ENCODE measurements at places on chromosomes 2 and 18.

DNA sequence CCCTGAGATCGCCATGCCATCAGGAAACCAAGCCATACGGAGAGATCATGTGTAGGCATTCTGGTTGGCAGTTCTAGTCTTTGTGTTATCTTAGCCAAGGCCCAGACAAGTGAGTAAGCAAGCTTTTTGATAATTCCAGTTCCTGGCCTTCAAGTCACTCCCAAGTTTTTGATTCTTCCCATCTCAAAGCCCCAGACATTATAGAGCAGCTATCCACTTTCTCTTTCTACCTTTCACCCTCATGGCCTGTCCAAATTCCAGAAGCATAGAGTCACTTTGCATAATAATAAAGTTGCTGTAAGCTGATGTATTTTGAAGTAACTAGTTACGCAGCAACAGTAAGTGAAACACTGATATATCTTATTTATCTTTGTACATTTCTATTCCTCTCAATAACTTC is 26.8 kb upstream of the IL1RL1 start:
- no peak for DNase-seq

GRCh38 chr2:197324801-197325200 is 14.2 kb upstream of the ANKRD44 start:
- DNase-seq: no peak

DNA sequence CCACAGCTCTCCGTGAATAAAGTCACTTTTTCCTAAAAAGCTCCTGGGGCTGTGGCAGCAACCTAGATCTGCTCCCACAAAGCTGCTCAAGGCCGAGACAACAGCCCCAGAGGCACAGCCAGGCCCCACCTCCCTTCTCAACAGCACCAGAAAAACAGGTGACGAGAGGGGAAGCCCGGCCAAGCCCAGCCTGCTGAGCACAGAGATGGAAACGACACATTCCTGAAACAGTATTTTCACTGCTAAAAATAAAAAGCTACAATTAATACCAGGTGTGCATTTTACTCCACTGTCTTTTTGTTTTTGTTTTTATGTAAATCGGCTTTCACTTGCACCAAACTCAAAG is 199.3 kb downstream of the HDAC4 start:
- DNase-seq: no peak

DNA sequence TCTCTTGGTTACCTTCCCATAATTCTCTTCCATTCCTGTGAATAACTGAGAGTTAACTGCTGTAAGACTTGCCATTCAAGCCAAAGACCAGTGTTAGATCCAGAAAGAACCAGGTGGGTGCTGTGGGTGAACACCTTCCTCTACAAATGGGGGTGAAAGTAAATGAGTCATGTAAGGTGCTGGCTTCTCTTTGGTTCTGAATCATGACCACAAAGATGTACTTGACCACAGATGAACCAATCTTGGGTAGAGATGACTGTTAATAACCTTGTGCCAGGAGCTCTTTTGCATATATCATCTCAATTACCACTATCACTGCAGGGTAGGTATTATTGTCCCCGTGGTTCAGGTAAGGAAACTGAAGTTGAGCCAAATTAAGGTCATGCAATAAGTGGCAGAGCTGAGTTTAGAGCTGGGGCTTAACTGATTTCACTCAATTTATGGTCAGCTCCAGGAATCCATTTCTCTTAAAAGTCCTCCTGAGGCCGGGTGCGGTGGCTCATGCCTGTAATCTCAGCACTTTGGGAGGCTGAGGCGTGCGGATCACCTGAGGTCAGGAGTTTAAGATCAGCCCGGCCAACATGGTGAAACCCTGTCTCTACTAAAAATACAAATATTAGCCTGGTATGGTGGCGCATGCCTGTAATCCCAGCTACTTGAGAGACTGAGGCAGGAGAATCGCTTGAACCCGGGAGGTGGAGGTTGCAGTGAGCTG is 244.9 kb upstream of the CXCR4 start:
- no peak for DNase-seq

- DNase-seq: no peak
These were observed 2.8 kb downstream of the SH3BP4 start for GRCh38 chr2:234954551-234954992.

DNA sequence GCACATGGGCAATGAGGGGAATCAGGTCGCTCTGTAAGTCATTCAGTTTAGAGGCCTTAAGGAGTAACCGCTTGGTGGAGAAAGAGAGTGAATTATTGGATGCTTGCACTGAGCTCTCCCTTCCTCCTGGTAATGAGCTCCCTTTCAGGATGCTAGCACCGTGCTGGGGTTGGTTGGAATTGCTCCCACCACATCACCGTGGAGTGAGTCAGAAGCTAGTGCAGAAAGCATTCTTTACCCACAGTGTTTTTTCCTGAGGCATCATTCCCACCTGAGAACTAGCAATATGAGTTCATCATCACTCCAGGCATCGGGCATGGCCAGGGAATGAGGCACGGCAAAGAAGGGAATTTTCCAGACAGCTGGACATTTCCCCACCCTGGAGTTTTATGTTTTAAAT is 57.6 kb downstream of the ITGB6 start:
- DNase-seq: no peak

DNA sequence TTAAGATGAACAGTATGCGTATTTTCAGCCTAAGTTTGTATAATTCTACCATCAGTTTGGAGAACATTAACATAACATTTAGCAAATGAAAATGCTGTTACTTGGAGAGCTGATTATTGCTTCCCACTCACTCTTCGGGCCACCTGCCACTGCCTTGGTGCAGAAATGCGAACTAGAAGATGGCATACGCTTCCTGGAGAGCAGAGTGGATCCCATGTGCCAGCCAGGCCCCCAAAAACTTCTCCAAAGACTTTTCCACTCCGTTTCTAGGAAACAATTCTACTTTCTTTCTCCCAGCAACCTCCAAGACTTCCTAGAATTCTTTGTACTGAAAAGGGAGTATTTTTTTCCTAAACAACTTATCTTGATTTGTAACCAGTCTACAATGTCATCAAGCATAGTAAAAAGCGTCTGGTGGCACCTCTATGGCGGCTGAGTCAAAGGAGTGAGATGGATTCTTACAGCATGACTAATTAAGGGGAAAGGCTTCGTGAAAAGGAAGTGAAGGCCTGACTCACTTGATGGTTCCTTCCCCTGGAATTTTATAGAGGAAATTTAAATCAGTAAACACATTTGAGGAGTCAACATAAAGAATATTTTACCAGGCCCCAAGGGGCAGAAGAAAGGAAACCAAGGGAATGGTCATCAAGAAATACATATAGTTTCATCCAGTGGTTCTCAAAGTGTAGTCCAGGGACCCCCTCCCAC is 36.6 kb downstream of the FEZ2 start:
- DNase-seq: no peak

DNA sequence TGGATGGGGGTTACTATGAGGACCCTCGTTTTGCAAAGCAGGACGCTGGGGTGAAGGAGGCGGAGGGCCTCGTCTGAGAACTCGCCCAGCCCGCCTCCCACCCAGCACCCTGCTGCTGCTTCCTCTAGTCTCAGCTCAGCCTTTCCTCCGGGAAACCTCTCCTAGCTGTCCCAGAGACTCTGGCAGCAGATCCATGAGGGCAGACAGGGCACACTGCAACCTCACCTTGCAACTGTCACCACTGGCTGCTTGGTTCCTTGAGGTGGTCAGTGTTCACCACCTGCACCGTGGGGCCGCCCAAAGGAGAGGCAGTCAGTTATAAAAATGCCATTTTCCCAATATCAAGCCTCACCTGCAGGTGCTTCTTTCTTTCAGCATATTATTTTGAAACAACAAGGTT is 45.6 kb downstream of the PARD6G start:
- no peak for DNase-seq

- no peak for DNase-seq
These were observed 12.4 kb downstream of the RALB start for GRCh38 chr2:120265006-120265405.

DNA sequence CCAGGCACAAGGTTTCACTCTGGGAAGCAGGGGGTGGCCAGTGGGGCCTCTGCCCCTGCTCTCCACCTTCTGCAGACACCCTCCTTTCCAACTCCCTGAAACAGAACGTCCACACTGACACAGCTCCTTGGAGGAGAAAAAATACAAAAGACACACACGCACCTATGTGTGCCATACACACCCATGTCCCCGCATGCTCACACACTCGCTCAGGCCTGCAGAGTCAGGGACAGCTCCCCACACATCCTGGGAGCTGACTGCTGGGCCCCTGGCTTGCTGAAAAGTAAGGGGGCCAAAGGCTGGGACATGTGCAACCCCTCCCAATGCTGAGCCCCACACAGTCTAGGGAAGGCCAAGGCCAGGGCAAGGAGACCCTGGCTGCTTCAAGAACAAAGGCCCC is 200.5 kb downstream of the TNS1 start:
- DNase-seq: no peak

GRCh38 chr18:42045346-42045745 is 90.3 kb downstream of the PIK3C3 start:
- no peak for DNase-seq

- no peak for DNase-seq
These were observed 52.1 kb downstream of the MTCL1 start for GRCh38 chr18:8757396-8757997.

DNA sequence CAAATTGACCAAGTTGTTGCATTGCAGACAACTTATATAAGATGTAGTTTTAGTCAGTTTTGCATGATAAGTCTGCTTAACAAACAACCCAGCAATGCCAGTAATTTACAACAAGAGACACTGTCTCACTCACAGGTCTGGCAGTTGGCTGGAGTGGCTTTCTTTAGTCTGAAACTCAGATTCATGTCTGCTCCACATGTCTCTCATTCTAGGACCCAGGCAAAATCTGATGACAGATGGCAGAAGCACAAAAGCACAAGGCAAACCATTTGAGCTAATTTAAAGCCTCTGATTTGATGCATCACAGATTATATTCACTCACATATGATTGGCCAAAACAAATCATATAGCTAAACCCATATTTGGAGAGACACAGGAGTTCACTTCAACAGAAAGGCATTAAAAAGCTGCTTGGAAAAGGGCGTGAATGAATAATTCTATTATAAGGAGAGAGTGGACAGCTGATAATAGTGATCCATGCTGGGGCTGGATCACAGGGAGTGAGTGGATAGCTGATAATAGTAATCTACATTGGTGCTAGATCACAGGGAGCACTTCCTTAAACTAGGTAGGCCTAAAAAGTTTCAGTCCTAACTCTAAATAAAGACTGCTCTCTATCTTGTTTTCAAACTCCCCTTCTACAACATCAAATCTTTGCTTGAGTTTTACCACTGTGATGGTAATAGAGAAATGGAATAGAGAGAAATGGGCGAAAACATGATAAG is 593.2 kb upstream of the ZNF804A start:
- DNase-seq: no peak

DNA sequence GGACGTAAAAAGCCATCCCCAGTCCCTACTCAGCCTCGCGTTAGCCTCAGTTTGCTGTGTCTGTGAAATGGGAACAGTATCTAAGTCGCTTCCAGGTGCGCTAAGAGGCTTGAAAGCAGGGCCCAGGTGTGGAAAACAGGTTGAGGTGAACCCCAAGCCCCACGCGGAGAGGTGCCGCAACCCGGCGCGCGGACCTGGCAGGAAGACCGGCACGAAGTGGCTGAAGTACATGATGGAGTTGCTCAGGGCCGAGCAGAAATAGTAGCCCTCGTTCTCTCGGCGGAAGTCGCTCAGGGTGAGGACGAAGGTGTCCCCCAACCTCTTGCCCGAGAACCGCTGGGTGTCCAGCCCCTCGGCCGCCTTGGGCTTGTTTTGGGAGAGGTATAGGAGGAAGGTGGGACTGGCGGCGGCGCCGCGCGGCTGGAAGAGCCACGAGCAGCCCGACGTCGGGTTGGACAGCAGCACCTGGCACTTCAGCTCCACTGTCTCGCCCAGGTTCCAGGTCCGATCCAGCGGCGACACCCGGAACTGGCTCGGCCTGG is 508 bp downstream of the CD8A start:
- DNase-seq: no peak

GRCh38 chr18:11982981-11983380 is 1.7 kb downstream of the IMPA2 start:
- DNase-seq: no peak

DNA sequence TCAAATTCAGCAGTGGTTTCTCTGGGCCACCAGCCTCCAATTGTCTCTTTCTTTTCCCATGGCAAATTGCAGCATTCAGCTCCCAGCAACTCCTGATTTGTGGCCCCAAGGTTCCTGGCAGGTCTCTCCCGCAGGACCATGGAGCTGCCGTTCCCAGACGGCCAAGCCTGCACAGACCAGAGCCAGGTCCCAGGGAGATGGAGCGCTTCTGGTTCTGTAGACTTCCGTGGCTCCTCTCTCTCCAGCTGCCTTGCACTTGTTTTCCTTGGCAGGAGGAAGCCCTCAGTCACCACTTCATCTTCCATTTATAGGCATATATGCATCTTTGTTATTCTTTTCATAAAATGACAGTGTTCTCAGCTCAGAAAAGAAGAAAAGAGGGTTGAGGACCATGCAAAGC is 21.7 kb downstream of the TNP1 start:
- no peak for DNase-seq

- no peak for DNase-seq
These were observed 633.2 kb upstream of the PKDCC start for GRCh38 chr2:41414486-41415230.

GRCh38 chr2:156191527-156191926 is 141.0 kb downstream of the NR4A2 start:
- DNase-seq: no peak

GRCh38 chr2:2899826-2900225 is 477.8 kb downstream of the EIPR1 start:
- DNase-seq: no peak

- no peak for DNase-seq
These were observed 5.8 kb downstream of the FZD7 start for GRCh38 chr2:202039278-202040078.

Data from stimulated activated CD4-positive, alpha-beta T cell treated with anti-CD3 and anti-CD28 coated beads, Interleukin-15, amount 100 ng/mL, for 48 hours (primary cell).